ENCODE measurements at places on chromosomes 4 and X.

- DNase-seq = peak; percentile 10
Measured at GRCh38 chrX:51917604-51918003, 24.2 kb downstream of the MAGED1 start.

GRCh38 chr4:996030-996996 is 3.1 kb upstream of the SLC26A1 start:
- DNase-seq = no peak

DNA sequence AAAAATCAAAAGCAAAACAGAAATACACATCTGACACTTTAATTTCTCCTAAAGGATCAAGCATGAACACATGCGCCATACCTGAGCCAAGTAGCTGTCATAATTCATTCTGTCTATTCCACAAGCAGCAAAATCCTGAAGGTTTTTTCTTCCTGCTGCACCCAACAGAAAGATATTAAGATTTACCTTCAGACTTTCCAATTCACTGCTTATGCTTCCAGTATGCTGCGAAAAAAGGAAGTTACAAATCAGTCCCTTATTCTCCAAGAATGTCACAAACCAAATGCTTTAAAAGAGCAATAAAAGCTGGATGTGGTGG is 29.2 kb upstream of the FGFBP2 start:
- DNase-seq = peak; percentile 14

- no peak for DNase-seq
Measured at GRCh38 chr4:138445098-138445497, 202.9 kb upstream of the SLC7A11 start.

DNA sequence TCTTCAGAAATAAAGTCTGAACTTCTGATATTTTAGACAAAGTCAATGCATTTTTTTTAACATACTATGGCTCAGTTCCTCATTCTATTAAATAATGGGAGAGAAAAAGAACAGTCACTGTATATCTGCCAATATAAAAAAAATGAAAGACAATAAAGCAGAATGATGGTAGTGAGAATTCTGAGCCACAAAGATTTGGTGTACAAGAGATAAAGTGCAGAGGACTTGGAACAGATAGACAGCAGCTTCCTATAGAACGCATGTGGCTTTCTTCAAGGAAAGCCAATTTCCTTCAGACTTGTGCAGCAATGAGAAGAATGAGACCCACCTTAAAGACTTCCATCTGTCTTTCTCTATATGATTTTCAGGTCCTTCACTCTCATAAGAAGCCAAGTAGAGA is 39.7 kb downstream of the RASGEF1B start:
- DNase-seq = no peak

DNA sequence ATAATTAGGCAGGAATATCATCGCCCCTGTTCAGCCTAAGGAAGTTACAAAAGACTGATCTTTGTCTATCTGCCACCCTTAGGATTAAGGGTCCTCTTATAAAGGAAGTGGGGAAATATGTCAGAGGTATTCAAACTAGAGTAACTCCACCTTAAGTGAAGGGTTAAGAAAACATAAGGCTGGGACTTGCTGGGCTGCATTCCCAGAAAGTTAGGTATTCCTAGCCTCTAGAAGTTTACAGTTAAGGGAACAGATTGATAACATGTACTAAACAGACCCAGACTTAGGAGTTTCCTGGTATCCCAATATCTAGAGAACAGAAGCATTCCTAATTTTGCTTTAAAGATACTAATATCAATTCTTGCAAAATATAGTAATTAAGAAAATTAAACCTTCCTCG is 6.0 kb downstream of the CXCL2 start:
- no peak for DNase-seq

DNA sequence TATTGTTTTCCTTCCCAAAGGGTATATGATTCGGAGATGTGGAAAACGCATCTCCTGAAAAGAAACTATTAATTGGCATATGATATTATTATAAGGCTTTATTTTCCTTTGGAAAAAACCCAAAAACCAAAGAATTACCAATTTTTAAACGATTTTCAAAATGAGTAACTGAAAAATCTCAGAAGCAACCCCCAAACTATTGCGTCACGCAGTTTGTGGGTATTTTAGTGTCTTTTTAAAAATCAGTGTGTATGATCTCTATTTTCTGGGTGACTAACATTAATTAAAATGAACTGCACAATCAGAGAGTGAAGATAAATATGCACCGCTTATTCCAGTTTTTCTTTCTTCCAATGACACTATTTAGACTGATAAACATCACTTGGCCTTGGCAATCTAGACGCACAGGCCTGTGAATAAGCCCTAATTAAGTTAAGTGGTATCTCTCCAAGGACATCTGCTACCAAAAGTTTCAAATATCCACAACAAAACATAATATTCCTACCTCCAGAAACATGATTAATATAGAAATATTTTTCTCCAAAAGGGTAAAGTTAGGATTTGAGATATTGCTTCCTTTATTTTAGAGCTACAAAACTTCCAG is 511.5 kb upstream of the FAM241A start:
- DNase-seq = no peak

DNA sequence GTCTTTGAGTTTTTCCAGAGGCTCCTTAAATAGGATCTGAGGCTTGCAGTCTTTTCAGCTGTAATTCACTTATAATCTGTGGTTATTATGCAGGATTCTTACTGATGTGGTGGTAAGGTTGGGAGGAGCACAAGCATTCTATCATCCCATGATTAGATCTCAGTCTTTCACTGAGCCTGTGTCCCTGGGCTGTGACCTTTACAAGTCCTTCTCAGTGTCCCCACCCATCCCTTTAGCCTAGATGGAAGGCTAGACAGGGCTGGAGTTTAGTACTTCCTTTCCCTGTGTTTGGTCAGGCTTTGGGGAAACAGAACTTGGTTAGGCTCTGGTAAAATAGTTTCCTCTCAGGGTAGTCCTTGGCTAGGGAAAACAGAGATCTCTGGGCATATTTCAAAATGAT is 17.1 kb upstream of the NKAP start:
- DNase-seq = no peak

All from KBM-7 (cell line).